IMR-90 (cell line): ENCODE measurements at places on chromosomes 3 and 15. TPM values are rescaled to one million over a fixed set of nuclear protein-coding genes. Genes with fewer than 3 reads are reported as not detected.
A peak's percentile ranks its signal among the peaks of the same experiment; 100 is the strongest.

Gene PLCL2
- 3.8 and 4.2 TPM in 2 replicates for total RNA-seq

DNA sequence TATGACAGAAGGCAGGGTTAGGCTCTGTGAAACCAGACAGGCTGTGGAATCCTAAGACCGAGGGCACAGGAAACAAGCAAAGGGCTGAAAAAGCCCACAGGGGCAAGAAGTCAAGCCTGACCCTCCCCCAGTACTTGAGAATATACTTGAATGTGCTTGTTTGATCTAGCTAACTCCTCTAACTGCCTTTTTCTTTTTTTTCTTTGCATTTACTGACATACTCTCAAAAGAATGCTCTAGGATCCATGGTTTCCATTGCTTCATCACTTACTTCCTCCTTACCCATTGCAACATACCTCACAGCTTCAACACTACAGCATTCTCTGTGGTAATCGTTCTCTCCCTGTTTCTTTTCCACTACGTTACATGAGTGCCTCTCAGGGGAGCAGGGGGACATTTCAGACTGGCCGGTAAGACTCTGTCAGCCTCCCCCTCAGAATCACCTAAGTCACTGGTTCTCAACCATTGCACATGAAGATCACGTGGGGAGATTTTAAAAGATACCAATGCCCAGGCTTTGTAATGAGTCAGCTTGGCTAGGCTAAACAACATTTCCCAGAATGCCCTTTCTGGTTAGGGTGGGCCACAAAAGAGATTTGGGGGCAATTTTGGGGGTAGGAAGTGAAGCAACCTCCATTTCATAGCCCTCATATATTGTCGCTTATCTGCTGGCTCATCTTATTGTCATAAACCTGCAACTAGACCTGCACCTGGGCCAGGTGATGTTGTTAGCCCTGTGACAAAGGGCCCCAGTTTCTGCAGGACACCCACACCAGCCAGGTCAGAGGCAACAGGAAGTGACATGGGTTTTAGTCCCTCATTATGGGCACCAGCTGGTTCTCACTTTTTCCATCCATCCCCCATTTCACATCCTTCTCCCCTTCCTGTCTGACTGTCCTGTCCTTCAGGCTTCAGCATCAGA lies 24.6 kb upstream of the RSL24D1 start:
- DNase-seq, result peak; percentile 96

DNA sequence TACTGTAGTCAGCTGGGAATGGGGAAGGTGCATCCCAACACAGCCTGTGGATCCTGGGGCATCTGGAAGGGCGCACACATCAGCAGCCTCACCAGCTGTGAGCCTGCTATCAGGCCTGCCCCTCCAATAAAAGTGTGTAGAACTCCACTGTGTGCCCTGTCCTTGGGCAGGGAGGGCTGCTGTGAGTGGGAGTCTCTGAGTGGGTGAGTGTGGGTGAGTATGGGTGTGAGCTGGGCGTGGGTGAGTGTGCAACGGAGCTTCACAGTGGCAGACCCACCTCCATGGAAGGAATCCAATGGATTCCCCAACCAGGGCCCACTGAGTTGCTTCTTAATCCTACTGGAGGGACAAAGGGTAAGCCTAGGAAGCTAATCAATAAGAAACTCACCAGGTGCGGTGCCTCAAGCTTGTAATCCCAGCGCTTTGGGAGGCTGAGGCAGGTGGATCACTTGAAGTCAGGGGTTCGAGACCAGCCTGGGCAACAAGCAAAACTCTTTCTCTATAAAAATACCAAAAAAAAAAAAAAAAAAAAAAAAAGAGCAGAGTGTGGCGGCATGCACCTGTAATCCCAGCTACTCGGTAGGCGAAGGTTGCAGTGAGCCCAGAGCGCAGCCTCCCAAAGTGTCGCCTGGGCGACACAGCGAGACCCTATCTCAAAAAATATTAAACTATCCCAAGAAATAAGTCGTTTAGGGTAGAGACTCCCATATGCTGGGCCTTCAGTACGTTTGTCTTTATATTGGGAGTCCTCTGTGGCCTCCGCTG lies 555 bp upstream of the RCCD1 start:
- DNase-seq, result no peak

Gene IL17RB
- under 0.01 TPM in 1 of 2 replicates, not detected in the other for total RNA-seq

- DNase-seq, result no peak
Observed at GRCh38 chr15:98514034-98514622, 134.2 kb upstream of the IGF1R start.

Gene CNTN6
- not detected in 2 replicates for total RNA-seq

GRCh38 chr3:138921316-138922292 lies 25.3 kb downstream of the FOXL2 start:
- peak; percentile 81 for DNase-seq

Gene LRRIQ4
- total RNA-seq, result not detected in 2 replicates

DNA sequence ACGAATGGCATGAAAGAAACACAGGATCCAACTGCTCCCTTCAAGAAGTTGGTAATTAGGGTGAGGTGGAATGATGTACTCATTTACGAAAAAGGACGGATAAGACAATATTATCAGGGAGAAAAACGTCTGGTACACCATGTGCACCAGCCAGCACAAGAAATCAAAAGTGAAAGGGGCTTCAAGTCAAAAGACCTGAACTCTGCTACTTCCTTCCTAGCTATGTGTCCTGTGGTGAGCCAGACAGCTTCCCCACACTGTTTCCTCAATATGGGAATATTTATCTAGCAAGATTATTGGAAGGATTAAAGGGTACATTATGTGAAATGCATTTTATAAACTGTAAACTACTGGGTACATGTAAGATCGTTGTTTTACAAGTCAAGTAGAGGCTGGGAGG lies 33.9 kb downstream of the RAB27A start:
- DNase-seq, result no peak

GRCh38 chr15:36722555-36722954 lies 143.1 kb downstream of the CDIN1 start:
- no peak for DNase-seq
